ENCODE measurements at places on chromosomes 5 and 9. TPM values are rescaled to one million over a fixed set of nuclear protein-coding genes. Genes with fewer than 3 reads are reported as not detected.

DNA sequence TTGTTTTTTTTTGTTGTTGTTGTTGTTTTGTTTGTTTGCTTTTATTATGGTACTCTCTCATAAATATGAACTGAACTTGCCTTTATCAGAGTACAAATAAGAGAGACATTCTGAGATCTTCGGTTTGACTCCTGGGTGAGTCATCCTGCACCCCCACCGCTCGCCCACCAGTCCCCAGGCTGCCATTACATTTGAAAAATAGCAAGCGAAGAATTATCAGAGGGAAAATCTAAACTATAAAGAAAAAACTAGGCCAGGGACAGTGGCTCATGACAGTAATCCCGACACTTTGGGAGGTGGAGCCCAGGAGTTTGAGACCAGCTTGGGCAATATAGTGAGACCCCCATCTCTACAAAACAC, 122.1 kb upstream of the MAP3K1 start:
- DNase-seq: no peak

BTNL3 gene
- 0.34 TPM for total RNA-seq

PCDHA1 gene
- total RNA-seq: 0.19 TPM

DNA sequence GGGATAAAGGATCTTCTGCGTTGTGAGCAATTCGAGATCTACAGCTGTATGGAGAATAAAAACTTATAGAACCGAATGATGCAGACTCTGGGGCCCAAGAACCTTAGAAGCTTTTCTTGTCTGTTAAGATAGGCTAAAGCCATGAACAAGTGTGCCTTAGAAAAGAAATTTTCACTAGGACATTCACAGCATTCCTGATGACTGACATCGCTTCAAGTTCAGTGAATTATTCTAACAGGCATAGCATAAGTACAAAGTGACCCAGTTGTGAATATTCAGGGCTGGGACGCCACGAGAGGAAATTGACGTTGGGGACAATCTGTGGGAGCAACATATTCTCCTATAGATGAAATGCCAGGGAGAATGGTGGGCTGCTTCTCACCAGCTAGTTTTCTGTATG, 32.0 kb upstream of the PANK3 start:
- no peak for DNase-seq

GRCh38 chr5:54090495-54091120, 219.8 kb downstream of the ARL15 start:
- no peak for DNase-seq

- no peak for DNase-seq
Observed at GRCh38 chr9:124264823-124265233, 7.1 kb downstream of the NEK6 start.

DNA sequence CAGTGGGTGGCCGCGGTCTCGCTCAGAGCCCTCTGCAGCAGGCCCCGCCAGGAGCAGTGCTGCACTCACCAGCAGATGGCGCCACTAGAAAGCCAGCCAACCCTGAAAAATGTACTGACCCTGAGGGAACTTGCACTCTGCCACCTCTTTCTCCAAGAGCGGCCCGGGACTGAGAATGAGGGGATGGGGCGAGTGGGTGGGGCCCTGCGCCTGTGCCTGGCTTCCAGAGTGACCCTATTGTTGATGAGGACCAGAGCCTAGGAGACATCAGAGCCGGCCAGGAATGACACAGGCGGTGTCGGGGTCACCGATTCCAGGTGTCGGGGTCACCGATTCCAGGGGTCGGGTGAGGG, 2.9 kb upstream of the IL17B start:
- DNase-seq: peak; percentile 83

DNA sequence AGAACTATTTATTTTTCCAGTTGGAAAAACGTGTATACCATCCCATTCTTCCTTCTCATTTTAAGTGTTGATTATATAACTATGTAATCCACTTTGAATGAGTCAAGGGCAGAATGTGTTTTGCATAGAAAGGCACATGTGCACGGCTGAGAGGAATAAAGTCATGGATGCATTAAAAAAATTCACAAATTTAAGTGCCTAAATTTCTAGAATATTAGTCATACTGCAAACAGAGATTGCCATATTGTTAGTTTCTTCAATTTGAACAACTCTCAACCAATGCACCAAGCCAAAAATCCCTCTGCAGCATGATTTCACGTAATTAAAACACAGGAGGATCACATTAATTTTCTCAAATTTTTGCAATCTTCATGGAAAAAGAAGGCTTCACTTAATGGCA, 166.3 kb downstream of the MPDZ start:
- DNase-seq: no peak

DNA sequence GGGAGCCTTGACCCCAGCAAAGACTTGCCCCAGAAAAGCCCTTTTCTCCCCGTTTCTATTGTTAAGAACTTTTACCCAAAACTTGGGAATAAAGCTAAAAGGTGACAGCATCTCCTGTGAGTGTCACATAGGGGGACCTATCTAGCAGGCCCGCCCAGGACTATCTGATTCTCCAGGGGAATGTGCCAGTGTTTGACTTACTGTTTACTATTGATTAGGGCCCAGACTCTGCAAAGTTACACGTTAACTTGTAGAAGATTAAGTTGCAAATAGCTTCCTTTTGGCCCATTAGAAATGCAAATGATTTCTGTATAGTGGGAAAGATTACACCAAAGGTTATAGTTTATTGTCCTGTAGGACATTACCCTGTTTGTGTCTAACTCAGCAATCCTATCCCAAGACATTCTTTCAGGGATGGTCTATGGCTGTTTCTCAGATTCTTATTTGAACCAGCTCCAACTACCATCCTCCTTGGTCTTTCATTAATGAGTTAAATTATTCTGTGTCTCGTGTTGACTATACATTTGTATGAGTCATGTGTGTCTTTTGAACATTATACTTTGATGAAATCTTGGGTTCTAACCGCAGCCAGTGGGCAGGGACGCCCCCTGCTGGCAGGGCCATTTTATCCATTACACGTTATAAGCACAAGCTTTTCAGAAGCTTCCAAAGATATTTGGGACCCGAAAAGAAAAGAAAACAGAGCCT, 60.7 kb downstream of the HRH2 start:
- peak; percentile 57 for DNase-seq

DOK3 gene
- total RNA-seq: 0.93 TPM

SLC4A9 gene
- not detected for total RNA-seq

OR1Q1 gene
- not detected for total RNA-seq

HMCN2 gene
- 0.15 TPM for total RNA-seq

NTMT1 gene
- total RNA-seq: 22.2 TPM

DNA sequence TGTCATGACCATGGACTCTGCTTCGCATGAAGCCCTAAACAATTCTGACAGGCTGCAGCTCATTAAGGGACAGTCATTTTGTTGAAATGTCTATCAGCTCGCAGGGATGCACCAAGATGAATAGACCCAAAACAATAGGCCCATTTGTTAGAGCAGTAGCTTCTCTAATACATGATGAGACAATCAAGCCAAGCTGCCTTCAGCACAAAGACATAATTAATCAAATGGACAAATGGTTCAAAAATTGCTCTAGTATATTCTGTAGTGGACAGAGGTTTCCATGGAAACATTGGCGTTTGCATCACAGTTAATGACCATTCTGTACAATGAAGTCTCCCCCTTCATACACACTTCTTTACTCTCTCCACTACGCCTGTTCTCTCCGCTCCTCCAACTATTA, 274.6 kb downstream of the ANXA1 start:
- DNase-seq: peak; percentile 39

DNA sequence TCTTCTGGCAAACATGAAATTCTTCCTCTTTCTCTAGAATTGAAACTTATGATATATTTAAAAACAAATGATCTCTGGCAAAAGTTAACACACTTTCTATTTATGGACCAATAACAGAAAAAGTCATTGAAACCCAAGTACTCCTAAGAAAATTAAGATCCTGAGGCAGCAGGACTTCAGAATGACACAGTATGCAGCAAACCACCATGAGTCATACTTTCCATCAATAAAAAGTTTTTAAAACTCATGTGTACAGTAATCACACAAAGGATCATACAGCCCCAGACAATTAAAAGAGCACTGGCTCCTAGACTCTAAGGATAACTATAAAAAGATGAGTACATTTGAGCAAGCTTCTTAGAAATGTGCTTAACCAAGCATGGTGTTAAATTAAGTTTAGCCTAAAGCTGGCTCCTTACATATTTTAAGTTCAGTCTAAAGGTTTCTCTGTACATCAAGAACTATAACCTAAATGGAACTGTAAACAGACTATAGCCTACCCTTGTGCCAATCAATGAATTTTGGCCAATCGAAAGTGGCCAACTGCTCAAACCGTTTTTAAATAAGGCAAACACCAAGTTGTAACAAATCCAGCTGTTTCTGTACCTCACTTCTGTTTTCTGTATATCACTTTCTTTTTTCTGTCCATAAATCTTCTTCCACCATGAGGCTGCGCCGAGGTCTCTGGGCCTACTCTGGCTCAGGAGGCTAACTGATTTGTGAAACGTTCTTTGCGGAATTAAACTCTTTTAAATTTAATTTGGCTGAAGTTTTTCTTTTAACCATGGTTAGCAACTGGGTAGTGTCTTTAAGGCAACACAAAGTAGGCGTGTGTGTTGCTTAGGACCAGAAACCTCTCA, 232.1 kb upstream of the PIK3R1 start:
- no peak for DNase-seq

DNA sequence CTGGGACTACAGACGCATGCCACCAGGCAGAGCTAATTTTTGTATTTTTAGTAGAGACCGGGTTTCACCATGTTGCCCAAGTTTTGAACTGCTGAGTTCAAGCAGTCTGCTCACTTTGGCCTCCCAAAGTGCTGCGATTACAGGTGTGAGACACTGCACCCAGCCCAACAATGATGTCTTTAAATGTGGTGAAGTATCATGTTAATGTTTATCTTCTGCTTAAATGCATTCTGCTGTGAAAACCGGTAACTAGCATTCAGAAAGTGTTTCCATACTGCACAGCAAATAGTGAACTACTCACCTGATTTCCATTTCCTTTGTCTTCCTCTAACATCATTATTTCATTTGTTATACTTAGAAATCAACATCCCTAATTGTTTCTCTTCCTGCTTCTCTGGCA, 264.0 kb upstream of the ITGA1 start:
- no peak for DNase-seq

SMIM32 gene
- 0.13 TPM for total RNA-seq

ARHGEF37 gene
- total RNA-seq: 1.7 TPM

DNA sequence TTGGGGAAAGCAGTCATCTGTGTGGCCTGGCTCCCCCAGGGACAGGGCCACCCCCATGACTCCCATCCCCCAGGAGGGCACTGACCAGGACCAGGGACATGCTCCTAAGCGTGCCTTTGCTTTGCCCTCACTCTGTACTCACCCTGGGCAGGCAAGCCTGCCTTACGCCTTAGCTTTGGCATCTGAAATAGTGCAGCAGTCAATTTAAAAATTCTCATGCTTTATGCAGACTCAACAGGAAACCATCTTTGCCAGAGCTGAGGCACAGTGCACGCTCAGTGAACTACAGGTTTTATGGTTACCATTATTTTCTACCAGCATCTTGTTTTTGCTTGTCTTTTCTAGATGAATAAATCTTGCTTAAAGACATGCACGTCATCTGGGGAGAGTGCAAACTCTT, 323.5 kb downstream of the IRX2 start:
- no peak for DNase-seq

GRCh38 chr5:39461007-39461682, 36.4 kb upstream of the DAB2 start:
- DNase-seq: no peak

GRCh38 chr5:130290219-130290618, 386.0 kb downstream of the CHSY3 start:
- DNase-seq: no peak

DNA sequence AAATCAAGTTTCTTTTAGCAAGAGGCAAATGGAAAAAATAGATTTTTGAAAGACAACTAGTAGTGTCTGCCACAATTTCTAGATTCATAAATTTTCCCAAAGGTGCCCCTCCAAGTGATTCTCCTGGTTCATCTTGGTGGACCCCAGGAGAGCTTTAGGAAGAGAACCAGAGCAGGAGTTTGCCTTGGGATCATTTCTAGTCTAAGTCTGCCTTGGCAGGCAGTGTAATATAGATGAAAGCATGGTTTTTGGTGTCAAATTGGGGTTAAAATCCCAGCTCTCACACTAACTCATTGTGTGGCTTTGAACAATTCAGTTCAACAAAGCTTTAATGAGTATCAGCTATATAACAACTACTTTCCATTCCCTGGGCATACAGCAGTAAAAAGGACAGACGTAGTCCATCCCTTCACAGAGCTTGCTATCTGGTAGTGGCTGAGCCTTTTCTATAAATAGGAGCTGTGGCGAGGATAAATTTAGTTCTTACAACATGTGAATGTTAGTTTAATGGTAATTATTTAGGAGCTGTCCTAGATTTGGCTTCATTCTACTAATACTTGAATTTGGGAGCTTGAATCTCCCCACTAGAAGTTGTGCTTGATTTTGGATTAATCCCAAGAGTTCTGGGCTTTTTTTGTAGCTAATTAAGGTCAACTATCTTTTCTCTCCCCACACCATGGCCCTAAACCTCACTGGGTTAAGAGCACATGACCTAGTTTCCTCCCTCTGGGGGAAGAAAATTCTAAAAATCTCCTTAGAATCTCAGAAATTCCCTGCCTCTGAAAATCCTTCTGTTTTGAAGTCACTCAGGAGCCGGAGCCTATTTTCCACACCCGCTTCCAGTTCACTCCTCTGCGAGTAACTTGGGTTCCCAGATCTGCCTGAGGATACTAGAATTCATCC, 197.8 kb downstream of the PCSK1 start:
- no peak for DNase-seq

- no peak for DNase-seq
Observed at GRCh38 chr9:117403403-117403811, 11.4 kb downstream of the ASTN2 start.

DNA sequence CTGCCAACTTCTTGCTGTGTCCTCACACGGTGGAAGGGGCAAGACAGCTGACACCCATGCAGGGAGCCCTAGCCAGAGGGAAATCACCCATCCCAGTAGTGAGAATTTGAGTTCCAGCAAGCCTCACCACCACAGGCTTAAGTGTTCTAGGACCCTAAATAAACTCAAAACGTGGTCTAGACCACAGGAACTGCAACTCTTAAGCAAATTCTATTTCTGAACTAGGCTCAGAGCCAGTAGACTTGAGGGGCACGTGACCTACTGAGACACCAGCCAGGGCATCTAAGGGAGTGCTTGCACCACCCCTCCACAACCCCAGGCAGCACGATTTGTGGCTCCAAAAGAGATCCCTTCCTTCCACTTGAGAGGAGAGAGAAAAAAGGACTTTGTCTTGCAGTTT, 96.0 kb upstream of the PHF24 start:
- DNase-seq: no peak

- DNase-seq: no peak
Observed at GRCh38 chr5:93704996-93705395, 36.4 kb downstream of the POU5F2 start.

GRCh38 chr5:1029945-1030625, 21.5 kb downstream of the NKD2 start:
- no peak for DNase-seq

- peak; percentile 95 for DNase-seq
Observed at GRCh38 chr9:34651876-34652601, at the start of gene IL11RA. Gene IL11RA, plus strand, starts transcription at chr9:34652185. Its CDS starts 3,033 bp downstream, at chr9:34655218.

GRCh38 chr5:132714456-132715307, 22.7 kb downstream of the KIF3A start:
- DNase-seq: no peak

DNA sequence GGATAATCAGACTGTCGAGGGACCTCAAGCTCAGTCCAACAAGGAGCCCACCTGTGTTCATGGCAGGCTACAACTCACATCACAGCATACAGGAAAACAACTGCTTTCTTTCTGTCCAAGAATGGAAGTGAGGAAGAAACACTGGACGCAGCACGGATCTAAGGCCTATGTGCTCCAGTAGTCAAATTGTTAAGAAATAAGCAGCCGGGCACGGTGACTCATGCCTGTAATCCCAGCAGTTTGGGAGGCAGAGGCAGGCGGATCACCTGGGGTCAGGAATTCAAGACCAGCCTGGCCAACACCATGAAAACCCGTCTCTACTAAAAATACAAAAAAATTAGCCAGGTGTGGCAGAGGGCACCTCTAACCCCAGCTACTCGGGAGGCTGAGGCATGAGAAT, 427.8 kb downstream of the BNC2 start:
- peak; percentile 30 for DNase-seq

GNA14 gene
- total RNA-seq: not detected

Data from neural progenitor cell (in vitro differentiated cells).